Activated CD4-positive, CD25-positive, alpha-beta regulatory T cell (primary cell): ENCODE measurements at places on chromosomes 12 and 14.

DNA sequence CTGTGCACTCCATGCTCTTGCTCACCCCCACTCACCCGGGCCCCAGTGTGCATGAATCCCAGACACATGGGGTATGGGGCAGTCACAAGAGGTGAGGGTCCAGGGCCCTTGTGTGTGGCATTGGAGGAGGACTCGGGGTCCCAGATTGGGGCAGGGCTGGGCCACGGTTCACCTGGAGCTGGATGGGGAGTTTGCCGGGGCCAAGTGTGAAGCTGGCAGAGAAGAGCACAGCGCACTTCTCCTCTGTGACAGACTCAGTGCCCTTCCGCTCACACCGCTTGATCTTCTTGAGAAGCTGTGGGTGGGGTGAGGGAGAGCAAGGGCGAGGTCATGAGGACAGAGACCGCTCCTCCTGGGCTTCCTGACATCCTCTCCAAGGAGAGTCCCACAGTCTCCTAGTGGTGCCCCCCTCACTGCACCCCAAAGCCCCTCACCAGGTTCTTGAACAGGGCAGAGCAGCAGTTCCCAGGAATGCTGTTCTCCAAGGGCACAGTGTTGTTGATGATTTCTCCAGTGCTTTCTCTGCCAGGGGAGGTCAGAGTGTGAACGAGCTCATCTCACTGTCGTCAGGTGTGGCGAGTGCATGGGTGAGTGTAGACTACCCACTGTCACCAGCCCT lies 6.8 kb downstream of the STAT6 start:
- no peak for DNase-seq

GRCh38 chr12:1529862-1530591 lies 64.4 kb downstream of the FBXL14 start:
- no peak for DNase-seq

DNA sequence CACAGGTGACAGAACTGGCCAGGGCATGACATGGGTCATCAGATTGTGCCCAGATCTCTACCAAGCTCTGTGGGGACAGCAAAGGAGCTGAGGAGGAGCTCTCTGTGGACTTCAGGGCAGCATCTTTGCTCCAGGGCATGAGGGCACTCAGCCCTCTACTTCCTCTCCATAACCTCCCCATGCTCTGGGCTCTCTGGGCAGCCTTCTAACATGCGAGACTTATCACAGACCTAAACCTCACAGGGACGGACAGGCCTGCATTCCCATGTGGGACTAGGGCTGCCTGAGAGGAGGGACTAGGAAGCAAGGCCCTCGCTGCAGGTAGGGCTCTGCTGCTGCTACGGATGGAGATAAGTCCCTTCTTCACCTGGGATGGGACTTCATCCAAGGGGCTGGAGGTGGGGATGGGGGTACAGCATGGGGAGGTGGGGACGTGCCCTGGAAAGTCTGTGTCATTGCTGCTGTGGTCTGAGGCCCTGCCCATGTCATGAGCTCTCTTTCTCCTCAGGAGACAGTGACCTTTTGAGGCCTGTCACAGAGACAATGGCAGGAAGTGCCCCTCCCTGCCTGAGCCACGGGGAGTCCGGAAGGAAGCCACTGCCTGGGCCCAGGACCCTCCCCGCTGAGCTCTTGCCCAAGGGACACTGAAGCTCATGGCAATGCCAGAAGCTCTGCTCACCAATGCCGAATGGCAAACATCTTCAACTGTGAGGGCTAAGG lies 44.1 kb downstream of the PITPNM2 start:
- DNase-seq = peak; percentile 38

DNA sequence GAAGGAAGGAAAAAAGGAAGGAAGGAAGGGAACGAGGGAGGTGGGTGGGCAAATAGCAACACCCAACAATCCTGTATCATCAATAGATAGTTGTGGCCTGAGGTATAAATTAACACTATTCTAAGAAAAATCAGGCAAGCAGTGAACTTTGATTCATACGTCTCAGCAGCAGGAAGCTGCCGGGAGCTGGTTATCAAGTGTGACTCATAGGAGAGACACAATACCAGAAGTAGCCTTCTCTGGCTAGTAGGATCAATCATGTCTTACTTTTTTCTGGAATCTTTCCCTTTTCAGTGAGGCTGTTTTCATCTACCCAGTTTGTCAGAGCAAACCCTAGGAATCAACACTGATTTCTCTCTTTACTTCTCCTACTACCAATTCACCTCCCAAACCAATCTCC lies 780.5 kb downstream of the NRXN3 start:
- no peak for DNase-seq

GRCh38 chr12:119366007-119366406 lies 31.5 kb downstream of the CCDC60 start:
- no peak for DNase-seq

DNA sequence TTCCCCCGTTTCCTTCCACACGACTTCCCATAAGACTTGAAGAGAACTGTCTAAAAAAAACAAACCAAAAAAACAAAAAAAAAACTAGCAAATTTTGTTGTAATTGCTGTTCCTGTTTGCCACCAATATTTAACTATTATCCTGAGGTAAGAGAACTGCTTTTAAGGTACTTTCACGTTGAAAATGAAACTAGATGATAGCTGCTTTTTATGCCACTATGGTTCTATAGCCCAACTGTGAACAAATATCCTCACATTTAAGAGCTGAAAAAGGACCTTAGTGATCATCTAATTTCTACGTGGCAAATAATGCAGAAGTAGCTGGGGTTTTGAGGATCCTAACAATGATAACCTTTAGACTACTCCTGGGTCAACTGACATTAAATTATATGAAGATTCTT lies 98.6 kb downstream of the TAOK3 start:
- no peak for DNase-seq

DNA sequence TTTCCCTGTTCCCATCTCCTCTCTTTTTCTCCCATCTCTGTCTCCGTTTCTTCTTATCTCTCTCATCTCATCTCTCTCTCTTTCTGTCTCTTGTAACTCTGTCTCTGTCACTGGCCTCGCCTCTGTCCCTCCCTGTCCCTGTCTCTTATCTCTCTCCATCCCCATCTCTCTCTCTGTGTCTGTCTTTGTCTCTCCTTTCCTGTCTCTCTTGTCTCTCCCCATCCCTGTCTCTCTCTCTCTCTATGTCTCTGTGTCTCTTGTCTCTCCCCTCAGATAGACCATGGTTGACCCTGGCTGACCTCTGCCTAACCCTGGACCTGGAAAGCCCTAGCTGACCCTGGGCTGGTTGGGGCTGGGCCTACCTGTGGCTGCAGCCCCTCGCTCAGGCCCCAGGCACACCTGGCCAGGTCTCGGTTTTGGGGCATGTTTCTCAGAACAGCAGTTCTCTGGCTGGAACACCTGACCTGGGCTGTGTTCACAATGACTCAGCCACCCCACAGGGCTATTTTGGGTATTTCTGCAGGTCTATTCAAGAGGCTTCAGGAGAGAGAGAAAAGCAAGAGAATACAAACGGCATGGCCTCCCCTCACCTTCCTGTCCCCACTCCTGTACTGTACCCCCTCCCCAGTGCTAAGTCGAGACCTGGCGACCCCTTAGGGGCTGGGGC lies 174.4 kb downstream of the TMEM121 start:
- DNase-seq = no peak

- DNase-seq = no peak
Measured at GRCh38 chr12:112488257-112488876, 69.6 kb downstream of the PTPN11 start.

DNA sequence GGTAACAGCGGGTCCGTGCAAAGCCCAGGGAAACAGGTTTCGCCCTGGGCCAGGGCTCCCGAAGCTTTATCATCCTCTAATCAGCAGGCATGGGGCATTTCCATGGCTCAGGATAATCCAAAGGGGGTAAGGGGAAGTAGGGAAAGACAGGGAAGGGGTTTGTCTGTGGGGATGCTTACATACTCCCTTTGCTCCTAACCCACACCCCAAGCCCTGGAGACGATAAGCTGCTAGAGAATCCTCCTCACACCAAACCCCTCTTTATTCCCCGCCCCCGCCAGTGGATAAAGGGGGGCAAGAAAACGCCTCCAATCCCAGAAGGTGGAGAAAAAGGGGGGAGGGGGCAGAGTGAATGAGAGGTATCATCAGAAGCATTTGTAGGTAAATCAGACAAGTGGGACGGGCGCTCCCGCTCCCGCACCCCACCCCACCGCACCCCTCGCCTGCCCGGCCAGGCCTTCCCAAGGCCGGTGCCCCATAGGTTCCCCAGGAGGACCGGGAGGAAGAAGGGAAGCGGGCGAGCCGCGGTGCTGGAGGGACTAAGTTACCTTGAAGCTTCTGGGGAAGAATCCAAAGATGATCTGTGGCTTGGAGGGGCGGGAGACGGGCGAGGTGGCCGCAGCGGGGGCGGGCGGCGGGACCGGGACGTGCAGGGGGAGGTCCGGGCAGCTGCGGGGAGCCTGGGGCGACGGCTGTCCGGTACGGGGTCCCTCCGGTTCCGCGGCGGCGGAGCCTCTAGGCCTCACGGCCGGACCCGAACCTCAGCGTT lies 762 bp downstream of the PPP2R5E start:
- DNase-seq = peak; percentile 19

GRCh38 chr14:88227693-88228092 lies 95.4 kb downstream of the KCNK10 start:
- no peak for DNase-seq

DNA sequence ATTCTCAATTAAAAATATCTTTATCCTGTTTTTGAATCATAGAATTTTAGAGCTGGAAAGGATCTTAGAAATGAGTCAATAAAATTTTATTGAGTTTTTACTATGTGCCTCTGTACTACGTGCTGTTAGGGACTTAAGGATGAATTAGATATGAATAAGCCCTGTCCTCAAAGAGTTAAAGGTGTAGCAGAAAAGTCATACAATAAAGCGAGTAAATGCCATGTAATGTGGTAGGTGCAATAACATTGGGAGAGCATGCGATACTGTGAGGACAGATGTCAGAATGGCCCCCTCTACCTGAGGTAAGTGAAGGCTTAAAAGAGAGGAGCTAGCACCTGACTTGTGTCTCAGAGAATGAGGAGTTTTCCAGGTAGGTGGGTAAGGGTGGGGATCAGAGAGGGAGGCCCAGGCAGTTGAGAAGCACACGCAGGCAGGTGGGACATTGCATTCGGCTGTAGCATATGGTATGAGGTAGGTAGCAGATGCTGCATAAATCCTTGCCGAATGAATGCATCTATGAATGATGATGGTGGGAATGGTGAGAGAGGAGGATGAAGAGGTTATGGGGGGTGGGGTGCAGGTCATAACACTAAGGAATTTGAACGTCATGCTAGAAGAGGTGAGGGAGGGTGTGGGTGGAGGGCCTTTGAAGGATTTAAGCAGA lies 35.4 kb upstream of the ATP23 start:
- no peak for DNase-seq

DNA sequence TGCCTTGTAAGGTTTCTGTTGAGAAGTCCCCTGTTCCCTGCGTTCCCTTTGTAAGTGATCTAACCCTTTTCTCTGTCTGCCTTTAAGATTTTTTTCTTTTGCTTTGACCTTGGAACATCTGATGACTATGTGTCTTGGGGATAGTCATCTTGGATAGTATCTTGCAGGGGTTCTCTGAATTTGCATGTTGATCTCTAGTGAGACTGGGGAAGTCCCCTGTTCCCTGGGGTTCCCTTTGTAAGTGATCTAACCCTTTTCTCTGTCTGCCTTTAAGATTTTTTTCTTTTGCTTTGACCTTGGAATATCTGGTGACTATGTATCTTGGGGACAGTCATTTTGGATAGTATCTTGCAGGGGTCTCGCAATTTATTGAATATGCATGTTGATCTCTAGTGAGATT lies 38.2 kb upstream of the TMX1 start:
- DNase-seq = no peak

- DNase-seq = no peak
Measured at GRCh38 chr12:3869865-3870264, 3.3 kb downstream of the PARP11 start.

GRCh38 chr12:48810903-48811431 lies 7.3 kb upstream of the CACNB3 start:
- no peak for DNase-seq

GRCh38 chr12:94710933-94711332 lies 60.6 kb upstream of the TMCC3 start:
- no peak for DNase-seq

DNA sequence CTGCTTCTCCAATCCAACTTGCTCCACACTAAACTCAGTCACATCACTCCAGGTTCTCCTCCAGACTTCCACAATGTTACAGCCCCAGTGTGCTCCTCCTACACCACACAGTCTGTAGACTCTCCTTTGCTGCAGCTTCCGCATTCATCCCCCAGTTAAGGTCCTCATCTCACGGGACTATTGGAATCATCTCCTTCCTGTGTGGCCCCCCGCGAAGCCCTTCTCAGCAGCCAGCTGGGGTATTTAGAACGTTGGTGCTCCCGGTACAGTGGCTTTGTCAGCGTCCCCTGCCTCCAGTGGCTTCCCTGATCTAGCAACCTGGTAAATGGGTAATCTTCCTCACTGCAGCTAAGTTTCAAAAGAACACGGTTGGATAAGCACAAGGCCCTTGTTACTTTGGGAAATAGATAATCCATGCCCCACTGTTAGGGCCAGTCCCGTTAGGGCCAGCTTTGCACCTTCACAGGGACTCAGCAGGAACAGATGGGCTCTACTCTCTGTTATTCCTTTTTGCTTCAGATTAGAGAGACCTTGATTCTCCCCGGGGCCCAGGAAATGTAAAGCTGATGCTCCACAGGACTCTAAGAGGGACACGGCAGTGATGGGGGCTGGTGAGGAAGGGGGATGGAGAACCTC lies 823 bp upstream of the TSPAN11 start:
- no peak for DNase-seq

- DNase-seq = no peak
Measured at GRCh38 chr12:81330480-81330879, 252.6 kb downstream of the ACSS3 start.

- DNase-seq = no peak
Measured at GRCh38 chr14:95052016-95052585, 105.2 kb downstream of the DICER1 start.

DNA sequence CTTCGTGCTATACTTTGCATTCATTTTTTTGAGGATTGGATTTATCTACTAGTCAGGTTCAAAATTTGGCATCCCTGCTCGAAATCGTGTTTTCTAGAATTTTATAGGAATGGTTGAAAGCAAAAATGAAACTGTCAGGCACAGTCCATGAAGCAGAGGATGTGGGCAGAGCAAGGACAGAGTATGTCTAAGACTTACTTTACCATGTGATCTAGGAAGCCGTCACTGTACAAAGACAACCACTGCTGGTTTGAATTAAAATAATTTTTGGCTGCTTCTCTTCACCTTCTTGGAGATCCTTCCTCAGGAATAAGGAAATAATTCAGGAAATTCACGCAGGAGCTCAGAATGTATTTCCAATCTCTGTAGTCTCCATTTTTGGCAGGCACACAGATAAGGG lies 31.6 kb upstream of the SGPP1 start:
- DNase-seq = no peak

GRCh38 chr14:36339816-36340215 lies 19.4 kb upstream of the MBIP start:
- no peak for DNase-seq
